Stimulated activated CD8-positive, alpha-beta memory T cell treated with anti-CD3 and anti-CD28 coated beads, Interleukin-2, amount 100 ng/mL, for 1 hour (primary cell): ENCODE measurements at places on chromosomes 2 and 18.

GRCh38 chr18:27661320-27662018, 476.4 kb upstream of the CHST9 start:
- DNase-seq = no peak

GRCh38 chr2:138823666-138824065, 43.5 kb upstream of the NXPH2 start:
- DNase-seq = no peak

DNA sequence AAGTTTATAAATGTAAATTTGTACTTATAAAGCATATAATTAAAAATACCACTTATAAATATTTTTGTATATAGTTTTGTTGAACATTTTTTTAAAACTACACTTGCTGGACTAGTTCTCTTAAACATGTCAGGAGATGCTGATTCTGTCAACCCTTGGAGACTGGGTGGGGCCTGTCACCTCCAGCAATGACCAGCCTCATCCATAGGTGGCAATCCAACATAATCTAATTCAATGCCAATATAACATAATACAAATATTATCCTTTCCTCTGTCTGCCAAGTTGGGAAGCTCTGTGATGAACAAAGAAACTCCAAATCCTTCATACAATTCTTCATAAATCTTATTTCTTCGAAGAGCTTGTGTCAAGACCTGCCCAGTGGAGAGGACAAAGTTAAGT, 140.4 kb downstream of the RBMS1 start:
- no peak for DNase-seq

DNA sequence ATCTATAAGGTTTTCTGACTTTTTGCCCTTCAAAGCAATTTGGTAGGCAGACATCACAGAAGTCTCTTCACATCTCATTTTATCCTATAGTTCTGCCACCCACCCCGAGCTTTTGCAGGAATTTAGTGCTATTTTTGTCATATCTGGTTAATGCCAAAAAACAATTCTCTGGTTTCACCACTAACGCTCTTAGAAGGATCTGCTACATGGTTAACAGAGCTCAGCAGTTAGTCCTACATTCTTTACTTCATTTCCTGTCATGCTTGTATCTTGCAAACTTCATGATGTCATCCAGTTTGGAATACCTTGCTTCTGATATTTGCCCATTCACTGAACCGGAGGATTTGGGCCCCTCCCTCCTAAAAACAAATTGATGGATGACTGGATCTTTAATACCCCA, 116.8 kb upstream of the SERPINE2 start:
- no peak for DNase-seq

- no peak for DNase-seq
Measured at GRCh38 chr2:5695654-5696403, 3.6 kb downstream of the SOX11 start.

DNA sequence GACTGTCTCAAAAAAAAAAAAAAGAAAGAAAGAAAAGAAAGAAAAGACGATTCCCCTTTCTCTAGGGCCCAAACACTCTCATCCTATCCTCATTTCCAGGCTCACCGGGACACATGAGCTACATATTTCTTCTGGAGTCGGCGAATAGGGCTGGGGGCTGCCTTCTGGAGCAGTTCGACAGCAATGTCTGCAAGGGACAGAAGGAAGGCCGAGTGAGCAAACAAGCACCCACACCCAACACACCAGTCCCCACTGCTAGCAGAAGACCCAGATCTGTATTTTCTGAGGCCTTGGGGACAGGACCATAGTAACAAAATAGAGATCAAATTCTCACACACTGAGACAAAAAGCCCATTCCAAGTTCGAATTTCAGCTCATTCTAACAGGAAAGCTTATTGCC, 1.2 kb downstream of the CNPPD1 start:
- no peak for DNase-seq

DNA sequence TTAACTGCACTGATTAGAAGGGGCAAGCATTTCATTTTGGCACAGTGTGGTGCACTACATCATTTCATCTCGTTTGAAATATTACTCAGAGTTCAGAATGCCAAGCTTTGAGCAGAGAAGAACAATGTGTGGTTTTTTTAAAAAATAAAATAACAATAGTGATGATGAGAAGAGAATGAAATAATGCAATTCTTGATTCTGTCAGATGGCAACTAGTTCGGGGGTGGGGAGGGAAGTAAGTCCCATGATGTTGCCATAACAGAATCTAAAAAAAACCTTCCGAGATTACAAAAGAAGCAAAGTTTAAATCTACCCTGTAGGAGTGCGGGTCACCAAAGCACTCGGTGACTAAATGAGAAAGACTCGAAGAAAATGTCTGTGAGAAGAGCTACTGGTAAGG, 490.4 kb downstream of the NR4A2 start:
- DNase-seq = no peak

DNA sequence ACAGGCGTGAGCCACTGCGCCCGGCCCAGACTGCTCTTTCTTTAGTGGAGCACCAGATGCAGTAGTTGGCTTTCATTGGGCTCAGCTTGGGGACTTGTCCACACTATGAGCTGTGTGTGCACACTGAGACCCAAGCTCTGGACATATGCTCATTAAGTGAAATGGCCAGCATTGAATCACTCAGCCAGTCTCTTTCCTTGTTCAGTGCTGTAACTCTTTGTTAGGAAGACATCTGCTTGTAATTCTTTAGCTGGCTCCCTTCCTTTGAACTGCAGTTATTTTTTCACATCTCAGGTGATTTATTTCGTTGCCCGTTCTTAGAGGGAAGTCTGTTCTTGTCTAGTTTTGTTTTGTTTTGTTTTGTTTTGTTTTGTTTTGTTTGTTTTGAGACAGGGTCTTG, 70.5 kb downstream of the CAB39 start:
- no peak for DNase-seq

GRCh38 chr18:22591222-22591621, 173.5 kb upstream of the CTAGE1 start:
- DNase-seq = no peak

DNA sequence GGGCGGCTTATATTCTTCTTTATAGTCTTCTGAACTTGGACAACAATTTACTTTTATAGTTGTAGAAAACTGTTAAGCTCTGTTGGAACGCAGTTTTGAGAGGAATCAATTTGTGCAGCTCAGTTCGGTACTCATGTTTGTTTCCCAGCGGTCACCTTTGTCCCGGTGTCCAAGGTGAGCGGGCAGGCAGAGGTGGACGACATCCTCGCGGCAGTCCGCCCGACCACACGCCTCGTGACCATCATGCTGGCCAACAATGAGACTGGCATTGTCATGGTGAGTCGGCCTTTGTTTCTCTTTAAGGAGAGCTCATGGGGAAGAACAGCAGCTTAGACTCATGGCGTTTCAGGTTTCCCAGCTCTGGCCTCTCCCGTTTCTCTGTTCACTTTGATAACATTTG, 18.6 kb upstream of the ESPNL start:
- no peak for DNase-seq

- DNase-seq = no peak
Measured at GRCh38 chr18:9952633-9953416, 39.0 kb downstream of the VAPA start.

GRCh38 chr2:102726128-102727087, 35.4 kb upstream of the TMEM182 start:
- DNase-seq = no peak
